Kidney (tissue), 22 donors: ENCODE measurements at places on chromosomes 5 and 9. TPM values are rescaled to one million over a fixed set of nuclear protein-coding genes. Genes with fewer than 3 reads are reported as not detected.

The DDX4 gene
- polyA plus RNA-seq: not detected

The CCDC171 gene
- 1.2 TPM for polyA plus RNA-seq

The OR1K1 gene
- not detected for polyA plus RNA-seq

The TAS2R1 gene
- polyA plus RNA-seq: not detected

The FGFR4 gene
- 50.2 TPM for polyA plus RNA-seq

The IL13 gene
- polyA plus RNA-seq: not detected

The GFRA3 gene
- polyA plus RNA-seq: 1.0 TPM

The BTNL3 gene
- 0.30 TPM for polyA plus RNA-seq

The ITK gene
- polyA plus RNA-seq: 0.11 TPM

The GCNT4 gene
- 2.6 TPM for polyA plus RNA-seq

The SHISAL2B gene
- not detected for polyA plus RNA-seq

The SLC2A8 gene
- polyA plus RNA-seq: 22.0 TPM

The RNF183 gene
- 8.1 TPM for polyA plus RNA-seq

The SHROOM1 gene
- polyA plus RNA-seq: 7.8 TPM

The APBA1 gene
- polyA plus RNA-seq: 1.3 TPM

The PRELID1 gene
- 351 TPM for polyA plus RNA-seq

The TUSC1 gene
- polyA plus RNA-seq: 16.7 TPM

The SLC6A7 gene
- not detected for polyA plus RNA-seq

The ANKRD20A1 gene
- polyA plus RNA-seq: not detected

The ERAP2 gene
- 13.8 TPM for polyA plus RNA-seq

The ZNF354C gene
- polyA plus RNA-seq: 1.3 TPM

The PCDHGA1 gene
- polyA plus RNA-seq: 0.19 TPM

The STC2 gene
- polyA plus RNA-seq: 2.1 TPM

The BARX1 gene
- polyA plus RNA-seq: not detected

The FGD3 gene
- 7.4 TPM for polyA plus RNA-seq

The ARL14EPL gene
- not detected for polyA plus RNA-seq

The OTULINL gene
- 7.1 TPM for polyA plus RNA-seq

The RAB3C gene
- polyA plus RNA-seq: not detected

The ANKRD34B gene
- not detected for polyA plus RNA-seq
